T-helper 2 cell treated with Interferon-gamma antibody and Interleukin-4, amounts not matched to agents 100 ng/mL and 5 ng/mL, for 36 hours (primary cell): ENCODE measurements at places on chromosomes 12 and 14. TPM values are rescaled to one million over a fixed set of nuclear protein-coding genes. Genes with fewer than 3 reads are reported as not detected.

Gene KLRK1
- total RNA-seq = 0.23 and 0.43 TPM in 2 replicates

Gene CCDC92
- 17.6 and 18.0 TPM in 2 replicates for total RNA-seq

Gene AMN
- 0.14 and 0.32 TPM in 2 replicates for total RNA-seq

Gene KDM5A
- 84.3 and 89.5 TPM in 2 replicates for total RNA-seq

Gene OVCH1
- total RNA-seq = not detected in 2 replicates

Gene SERPINA1
- total RNA-seq = 0.16 TPM in 1 of 2 replicates, not detected in the other

Gene GPRC5A
- total RNA-seq = 0.02 TPM in 1 of 2 replicates, not detected in the other

Gene SLCO1B3
- total RNA-seq = not detected in 2 replicates

Gene RASSF9
- not detected in 2 replicates for total RNA-seq

Gene DCN
- total RNA-seq = not detected in 2 replicates

Gene KCNH5
- not detected in 2 replicates for total RNA-seq

Gene TEX52
- 0.16 TPM in 1 of 2 replicates, not detected in the other for total RNA-seq

Gene CAPZA3
- not detected in 2 replicates for total RNA-seq

Gene RDH12
- not detected in 2 replicates for total RNA-seq

Gene KRT72
- 0.27 and 0.30 TPM in 2 replicates for total RNA-seq

Gene MYH6
- 0.05 TPM in 1 of 2 replicates, not detected in the other for total RNA-seq

Gene CIROP
- not detected in 2 replicates for total RNA-seq

Gene HOXC5
- not detected in 2 replicates for total RNA-seq

Gene POTEM
- not detected in 2 replicates for total RNA-seq

Gene TSPAN9
- not detected in 2 replicates for total RNA-seq

Gene ANHX
- total RNA-seq = not detected in 2 replicates

Gene SIX6
- not detected in 2 replicates for total RNA-seq

Gene KRT1
- 8.1 and 9.2 TPM in 2 replicates for total RNA-seq

Gene P2RX7
- 15.1 and 15.8 TPM in 2 replicates for total RNA-seq

Gene FAM222A
- total RNA-seq = 1.1 and 1.4 TPM in 2 replicates

Gene ITGA7
- total RNA-seq = 1.2 and 1.5 TPM in 2 replicates

Gene DNAJC22
- 0.11 TPM in 1 of 2 replicates, not detected in the other for total RNA-seq

Gene CLBA1
- total RNA-seq = 1.2 and 1.3 TPM in 2 replicates

Gene GPRC5D
- not detected in 2 replicates for total RNA-seq
